ENCODE measurements at places on chromosomes 1 and 21.
A peak's percentile ranks its signal among the peaks of the same experiment; 100 is the strongest.

- peak; percentile 60 for DNase-seq
These were observed 2.7 kb upstream of the FMO1 start for GRCh38 chr1:171245458-171246064.

GRCh38 chr1:211066781-211067384 is 67.1 kb downstream of the KCNH1 start:
- no peak for DNase-seq

- DNase-seq, result no peak
These were observed 5.3 kb upstream of the SLC37A1 start for GRCh38 chr21:42508371-42508770.

GRCh38 chr1:107016376-107016978 is 40.0 kb upstream of the PRMT6 start:
- DNase-seq, result peak; percentile 42

DNA sequence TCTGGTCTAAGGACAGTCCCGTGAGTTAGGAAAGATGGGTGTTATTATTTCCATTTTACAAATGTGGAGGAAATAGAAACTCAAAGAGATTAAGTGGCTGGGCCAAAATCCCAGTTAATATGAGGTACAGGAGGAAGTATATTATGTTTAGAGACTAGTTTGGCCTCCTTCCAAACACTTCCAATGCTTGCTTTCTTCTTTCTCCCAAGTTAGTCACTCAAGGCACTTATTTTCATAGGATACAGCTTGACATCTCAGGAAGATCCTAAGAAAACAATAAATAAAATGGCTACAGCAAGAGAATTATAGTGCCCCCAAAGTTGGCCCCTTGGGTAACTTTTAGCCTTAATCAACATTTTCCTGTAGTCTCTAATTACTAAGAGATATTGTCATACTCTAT is 47.5 kb upstream of the IPO9 start:
- no peak for DNase-seq

DNA sequence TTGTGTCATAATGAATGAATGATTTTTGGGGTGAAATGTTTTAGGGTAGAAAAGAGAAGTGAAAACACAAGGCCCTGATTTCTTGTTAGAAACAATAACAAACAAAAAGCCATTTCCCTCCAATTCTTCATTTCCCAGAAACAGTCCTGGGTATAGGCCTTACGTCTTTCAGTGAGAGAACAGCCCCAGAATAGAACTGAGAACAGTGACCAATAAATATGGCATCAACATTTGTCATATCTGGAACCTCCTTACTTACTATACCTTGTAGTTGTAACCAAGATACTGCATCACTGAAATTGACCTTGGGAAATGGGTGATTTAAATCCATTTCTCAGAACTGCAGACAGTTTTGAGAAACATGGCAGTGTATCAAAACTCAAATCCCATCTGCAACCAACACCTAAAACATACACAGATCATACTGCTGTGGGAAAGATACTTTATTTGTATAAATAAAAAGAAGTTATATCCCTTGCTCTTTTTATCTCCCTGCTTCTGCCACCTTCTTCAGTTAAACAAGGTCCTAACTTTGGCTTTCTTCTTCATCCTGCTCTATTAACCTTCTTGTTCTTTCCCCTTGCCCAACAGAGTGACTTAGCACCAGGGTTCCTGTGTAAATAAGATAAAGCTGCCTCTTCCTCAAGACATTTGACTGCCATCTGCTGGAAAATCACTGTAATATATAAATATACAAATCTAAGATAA is 19.5 kb downstream of the XKR8 start:
- DNase-seq, result peak; percentile 77
